ENCODE measurements at places on chromosomes 1 and 21.

- peak; percentile 57 for DNase-seq
Observed at GRCh38 chr1:162069334-162070093, at the start of gene NOS1AP. TSS of gene NOS1AP (plus strand) at chr1:162069691. CDS start at chr1:162070178, 487 bp downstream.

- no peak for DNase-seq
Observed at GRCh38 chr1:212752934-212753497, 38.6 kb downstream of the NSL1 start.

DNA sequence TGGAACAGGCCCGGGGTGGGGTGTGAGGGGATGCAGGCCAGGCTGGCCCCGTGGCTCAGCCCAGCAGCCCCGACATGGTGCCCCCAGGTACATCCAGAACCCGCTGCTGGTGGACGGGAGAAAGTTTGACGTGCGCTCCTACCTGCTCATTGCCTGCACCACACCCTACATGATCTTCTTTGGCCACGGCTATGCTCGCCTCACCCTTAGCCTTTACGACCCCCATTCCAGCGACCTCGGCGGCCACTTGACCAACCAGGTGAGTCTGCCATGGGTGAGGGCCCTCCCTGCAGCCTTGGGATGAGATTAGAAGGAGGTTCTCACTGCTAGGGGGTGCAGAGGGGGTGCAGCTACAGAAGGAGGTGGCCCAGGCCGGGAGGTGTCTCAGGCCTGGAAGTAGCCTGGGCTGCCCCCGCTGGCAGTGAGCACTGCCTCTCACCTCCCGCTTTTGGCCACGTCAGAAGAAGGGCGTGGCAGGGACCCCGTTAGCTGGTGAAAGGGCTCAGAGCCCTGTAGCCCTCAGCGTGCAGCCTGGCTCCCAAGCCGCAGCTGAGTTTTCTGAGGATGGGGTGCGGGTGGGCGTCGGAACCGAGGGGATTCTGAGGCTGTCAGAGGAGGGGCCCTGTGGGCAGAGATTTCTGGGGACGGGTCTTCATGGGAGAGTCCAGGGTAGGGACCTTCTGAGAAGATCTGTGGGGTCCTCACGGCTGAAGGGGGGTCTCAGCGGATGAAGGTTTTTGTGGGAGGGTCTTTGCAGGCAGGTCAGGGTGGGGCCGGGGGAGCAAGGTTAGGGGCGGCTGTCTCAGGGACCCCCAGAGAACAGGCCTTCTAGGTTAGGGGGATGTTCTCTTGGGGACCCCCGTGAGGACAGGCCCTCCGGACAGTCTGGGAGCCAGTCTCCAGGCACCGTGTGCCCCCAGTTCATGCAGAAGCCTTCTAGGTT is 10.4 kb downstream of the TTLL10 start:
- no peak for DNase-seq

- DNase-seq = no peak
Observed at GRCh38 chr1:41520951-41521752, 36.7 kb upstream of the EDN2 start.

GRCh38 chr1:150976879-150977694 is 2.5 kb upstream of the CERS2 start:
- peak; percentile 41 for DNase-seq

DNA sequence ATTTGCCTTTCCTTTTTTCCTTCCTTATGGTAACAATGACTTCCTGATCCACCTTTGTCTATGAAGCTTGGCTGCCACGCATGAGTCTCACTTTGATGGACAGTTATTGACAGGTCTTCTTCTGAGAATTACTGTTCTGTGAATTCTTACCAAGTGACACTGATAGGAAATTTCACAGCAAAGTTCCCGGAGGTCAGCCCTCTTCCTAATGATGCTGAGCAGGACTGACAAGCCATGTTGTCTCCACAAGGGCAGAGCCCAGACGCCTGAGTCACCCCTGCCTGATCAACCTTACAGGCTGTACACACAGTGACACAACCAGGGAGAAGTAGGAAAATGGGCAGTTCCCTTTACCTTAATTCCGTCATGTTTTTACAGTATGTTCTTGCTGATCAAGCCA is 44.2 kb downstream of the ZC3H11B start:
- DNase-seq = no peak

- DNase-seq = no peak
Observed at GRCh38 chr1:93614986-93615581, 66.6 kb downstream of the BCAR3 start.

GRCh38 chr1:67559222-67559700 is 125.7 kb upstream of the GADD45A start:
- DNase-seq = no peak

- DNase-seq = no peak
Observed at GRCh38 chr1:162609306-162609705, 23.0 kb upstream of the DDR2 start.

GRCh38 chr1:118321840-118322239 is 136.8 kb upstream of the SPAG17 start:
- DNase-seq = no peak

DNA sequence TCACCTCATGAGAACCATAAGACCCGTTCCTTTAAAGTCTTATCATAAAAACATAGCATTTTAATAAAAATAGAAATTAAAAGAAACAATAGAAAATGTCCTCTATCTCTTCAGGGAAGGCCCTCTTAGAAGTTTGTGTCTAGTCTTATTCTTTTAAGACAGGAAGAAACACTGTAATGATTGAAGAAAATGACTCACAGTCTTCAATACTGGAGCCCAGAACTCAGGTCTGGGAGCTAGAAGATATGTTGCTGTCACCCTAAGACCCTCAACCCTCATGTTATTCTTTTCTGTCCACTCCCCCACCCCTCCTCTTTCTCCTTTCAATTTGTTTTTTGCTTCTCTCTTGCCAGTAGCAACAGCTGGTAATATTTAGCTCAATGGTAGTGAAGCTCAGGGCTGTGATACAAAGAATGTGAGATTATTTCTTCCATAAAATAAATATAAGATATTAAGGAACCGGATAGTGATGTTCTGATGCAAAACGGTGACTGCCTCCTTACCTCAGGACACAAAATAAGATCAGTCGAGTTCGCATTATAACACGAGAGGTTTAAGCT is 12.0 kb downstream of the DUSP10 start:
- DNase-seq = no peak

DNA sequence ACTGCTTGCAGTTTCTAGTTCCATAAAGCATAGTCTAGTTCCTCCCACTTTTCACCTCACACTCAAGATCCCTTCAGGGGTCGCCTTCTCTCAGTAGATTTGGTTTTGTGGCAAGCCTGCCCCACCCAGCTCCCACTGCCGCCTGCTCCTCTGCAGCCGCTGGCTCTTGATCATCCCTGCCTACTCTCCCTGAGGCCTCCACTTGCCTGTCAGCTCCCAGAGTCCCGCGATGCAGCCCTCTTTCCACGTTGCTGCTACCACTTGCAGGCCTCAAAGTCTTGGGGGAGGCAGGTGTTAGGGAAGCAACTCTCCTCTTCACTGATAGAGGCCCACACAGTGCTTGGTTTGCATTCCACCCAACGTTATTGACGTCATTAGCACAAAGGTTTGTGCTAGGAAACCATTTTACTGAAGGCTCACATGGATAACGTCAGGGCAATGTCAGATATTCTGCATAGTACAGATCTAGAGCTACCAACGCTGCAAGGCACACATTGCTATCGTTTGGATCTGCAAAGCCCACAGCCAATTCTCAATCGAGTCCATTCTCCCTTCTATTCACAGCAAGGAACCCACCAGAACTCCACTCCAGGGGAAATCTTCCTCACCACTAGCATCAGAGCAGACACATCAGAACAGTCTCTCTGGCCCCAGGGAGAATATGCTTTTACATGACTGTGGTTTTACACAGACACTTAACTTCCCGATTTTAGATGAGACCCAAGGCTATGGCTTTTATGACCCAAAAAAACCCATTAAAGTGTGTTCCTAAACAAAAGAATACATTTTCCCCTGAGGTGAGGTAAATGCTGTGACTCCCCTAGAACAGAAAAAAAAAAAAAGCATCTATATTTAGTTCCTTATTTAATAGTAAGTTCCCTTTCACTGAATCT is 519.5 kb upstream of the CAMK1G start:
- DNase-seq = no peak
